Keratinocyte (primary cell): ENCODE measurements at places on chromosomes 3 and 15. TPM values are rescaled to one million over a fixed set of nuclear protein-coding genes. Genes with fewer than 3 reads are reported as not detected.

Gene SIDT1
- 0.08 to 0.12 TPM (median 0.09 TPM) in 3 replicates for polyA plus RNA-seq

- DNase-seq, result no peak
- no peak overlapping the region for H3K4me3 ChIP-seq
- H3K27me3 ChIP-seq, result no peaks in the 10 kb centered on the region
Observed at GRCh38 chr3:171055336-171056178, 29.0 kb upstream of the SLC2A2 start.

GRCh38 chr3:175526609-175527280 is 667.6 kb downstream of the NAALADL2 start:
- no peaks in the 10 kb centered on the region for H3K4me1 ChIP-seq
- DNase-seq, result no peak
- no peaks in the 10 kb centered on the region for H3K36me3 ChIP-seq
- H3K27ac ChIP-seq, result no peak overlapping the region
- H3K27me3 ChIP-seq, result no peaks in the 10 kb centered on the region

- no peaks in the 10 kb centered on the region for H3K27me3 ChIP-seq
- no peak overlapping the region for H3K4me3 ChIP-seq
- no peak for DNase-seq
- H3K27ac ChIP-seq, result peak overlapping the region; percentile 37
- no peaks in the 10 kb centered on the region for H3K36me3 ChIP-seq
Observed at GRCh38 chr3:4722103-4722502, 229.0 kb downstream of the ITPR1 start.

- peak overlapping the region; percentile 99 for H3K27ac ChIP-seq
- H3K4me3 ChIP-seq, result peak overlapping the region; percentile 40
- peaks cover 61% of the 10 kb centered on the region for H3K4me1 ChIP-seq
- no peaks in the 10 kb centered on the region for H3K36me3 ChIP-seq
- DNase-seq, result peak; percentile 100
Observed at GRCh38 chr3:122931636-122932035, 95.9 kb downstream of the SEMA5B start.

- no peak overlapping the region for H3K27ac ChIP-seq
- no peaks in the 10 kb centered on the region for H3K4me1 ChIP-seq
- no peak for DNase-seq
- H3K27me3 ChIP-seq, result no peaks in the 10 kb centered on the region
- H3K36me3 ChIP-seq, result no peaks in the 10 kb centered on the region
Observed at GRCh38 chr15:31758126-31758525, 272.2 kb upstream of the CHRNA7 start.

Gene CGNL1
- 0.05 to 0.09 TPM (median 0.07 TPM) in 3 replicates for polyA plus RNA-seq

Gene PLSCR5
- not detected in 3 replicates for polyA plus RNA-seq
